Stimulated activated CD8-positive, alpha-beta memory T cell treated with anti-CD3 and anti-CD28 coated beads, Interleukin-12 subunit alpha, Interleukin-12 subunit beta, amount 100 ng/mL, for 1 hour (primary cell): ENCODE measurements at places on chromosomes 5 and 9.

DNA sequence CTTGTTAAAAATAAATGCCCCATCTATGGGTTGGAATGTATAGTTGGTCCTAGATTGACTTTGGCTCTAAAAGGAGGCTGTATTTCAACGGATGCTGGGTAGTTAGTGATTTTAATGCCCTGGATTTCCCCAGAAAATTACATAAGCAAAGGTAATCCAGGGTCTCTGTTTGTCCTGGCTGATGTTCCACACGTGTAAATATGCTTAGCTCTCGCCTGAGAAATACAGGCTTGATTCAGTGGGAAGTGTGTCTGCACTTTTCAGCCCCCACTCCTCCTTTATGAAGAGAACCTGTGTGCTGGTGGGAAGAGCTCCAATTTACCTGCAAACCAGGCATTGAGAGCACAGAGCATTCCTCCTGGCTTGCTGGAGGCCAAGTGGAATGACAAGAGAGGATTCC lies 294.6 kb upstream of the CLINT1 start:
- no peak for DNase-seq

DNA sequence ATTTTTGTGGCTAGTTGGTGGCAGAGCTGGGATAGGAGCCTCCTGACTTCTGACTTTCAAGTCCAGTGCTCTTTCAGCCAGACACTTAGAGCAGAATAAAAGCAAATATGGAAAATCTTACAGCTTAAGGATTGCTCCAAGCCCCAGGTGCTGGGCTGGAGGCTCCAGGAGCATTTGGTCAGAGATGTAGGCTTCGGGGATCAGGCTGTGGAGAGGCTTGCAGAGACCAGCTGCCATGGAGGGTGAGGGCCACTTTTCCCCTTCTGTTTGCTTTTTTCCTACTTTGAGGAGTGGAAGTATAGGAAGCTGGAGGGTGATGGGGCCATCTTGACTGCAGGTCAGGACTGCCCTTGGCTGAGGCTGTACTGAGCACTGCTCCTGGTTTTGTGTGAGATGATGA lies 58.9 kb downstream of the RGS3 start:
- DNase-seq: no peak

GRCh38 chr5:172142709-172143215 lies 45.3 kb downstream of the STK10 start:
- no peak for DNase-seq

DNA sequence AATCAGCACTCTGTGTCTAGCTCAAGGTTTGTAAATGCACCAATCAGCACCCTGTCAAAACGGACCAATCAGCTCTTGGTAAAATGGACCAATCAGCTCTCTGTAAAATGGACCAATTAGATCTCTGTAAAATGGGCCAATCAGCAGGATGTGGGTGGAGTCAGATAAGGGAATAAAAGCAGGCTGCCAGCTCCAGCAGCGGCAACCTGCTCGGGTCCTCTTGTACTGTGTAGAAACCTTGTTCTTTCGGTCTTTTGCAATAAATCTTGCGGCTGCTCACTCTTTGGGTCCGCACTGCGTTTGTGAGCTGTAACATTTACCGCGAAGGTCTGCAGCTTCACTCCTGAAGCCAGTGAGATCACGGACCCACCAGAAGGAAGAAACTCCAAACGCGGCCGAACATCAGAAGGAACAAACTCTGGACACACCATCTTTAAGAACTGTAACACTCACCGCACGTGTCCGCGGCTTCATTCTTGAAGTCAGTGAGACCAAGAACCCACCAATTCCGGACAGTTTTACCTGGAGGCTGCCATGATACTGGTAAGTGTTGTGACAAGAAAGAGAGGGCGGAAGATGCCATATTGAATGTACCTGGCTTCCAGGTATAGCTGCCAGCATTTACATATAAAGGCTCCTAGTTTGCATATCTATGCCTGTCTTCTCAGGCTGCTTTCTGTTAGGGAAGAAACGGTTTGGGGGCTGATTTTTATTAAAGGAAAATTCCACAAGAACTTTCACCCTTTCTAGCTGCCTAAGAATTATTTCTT lies 758.5 kb upstream of the CTNND2 start:
- DNase-seq: no peak

DNA sequence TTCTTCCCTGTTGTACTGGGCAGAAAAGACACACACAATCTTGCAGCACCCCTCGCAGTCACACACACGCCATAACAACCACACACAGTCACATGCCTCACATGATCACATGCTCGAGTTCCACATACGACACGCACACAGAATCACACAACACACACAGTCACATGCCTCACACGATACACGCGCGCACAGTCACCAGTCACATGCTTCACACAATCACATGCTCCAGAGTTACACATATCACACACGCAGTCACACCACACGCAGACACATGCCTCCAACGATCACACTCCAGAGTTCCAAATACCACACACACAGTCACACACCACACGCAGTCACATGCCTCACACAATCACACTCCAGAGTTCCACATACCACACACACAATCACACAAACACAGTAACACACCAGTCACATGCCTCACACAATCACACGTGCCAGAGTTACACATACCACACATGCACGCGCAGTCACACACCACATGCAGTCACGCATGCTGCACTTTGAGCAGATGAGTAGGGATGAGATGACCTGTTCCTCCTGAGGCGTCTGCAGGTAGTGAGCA lies 49.0 kb upstream of the LRRC14B start:
- no peak for DNase-seq

DNA sequence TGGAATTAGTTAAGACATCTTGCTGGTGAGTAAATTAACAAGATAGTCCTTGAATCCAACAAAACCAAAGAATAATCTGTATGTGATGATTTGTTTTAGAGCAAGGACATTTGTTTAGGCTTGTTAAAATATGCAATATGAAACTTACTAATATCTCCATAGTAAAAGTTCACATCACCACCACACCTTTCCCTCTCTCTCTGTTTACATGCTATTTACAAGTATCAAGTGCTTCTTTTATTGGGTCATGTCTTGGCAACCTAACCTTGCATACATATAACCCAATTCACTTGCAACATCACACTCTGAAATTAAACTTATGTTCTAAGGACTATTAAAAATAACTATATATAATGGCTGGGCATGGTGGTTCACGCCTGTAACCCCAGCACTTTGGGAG lies 161.3 kb downstream of the CCDC192 start:
- no peak for DNase-seq

DNA sequence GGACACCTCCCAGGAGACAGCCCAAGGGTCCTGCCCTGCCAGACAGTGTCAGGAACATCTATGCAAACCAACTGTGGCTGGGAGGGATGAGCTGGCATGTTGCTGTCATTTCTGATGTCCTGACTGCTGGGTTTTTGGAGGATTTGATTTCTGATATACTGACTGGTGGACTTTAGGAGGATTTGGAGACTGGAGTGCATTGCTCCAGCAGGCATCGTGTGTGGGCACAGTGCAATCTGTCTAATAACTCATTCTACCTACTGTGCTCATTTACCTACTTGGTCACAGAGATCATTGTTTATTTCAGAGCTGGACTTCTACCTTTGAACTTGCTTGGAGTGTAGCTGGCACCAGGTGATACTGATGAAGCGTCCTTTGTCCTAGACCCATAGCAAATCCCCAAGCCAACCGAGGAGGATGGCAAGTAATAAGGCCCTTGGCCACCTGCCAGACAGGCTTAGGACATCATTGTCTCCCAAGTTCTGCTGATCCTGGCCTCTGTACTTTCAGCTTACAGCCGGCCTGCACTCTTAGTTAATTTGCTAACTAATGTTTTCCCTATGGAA lies 124.3 kb upstream of the ICE1 start:
- DNase-seq: no peak

DNA sequence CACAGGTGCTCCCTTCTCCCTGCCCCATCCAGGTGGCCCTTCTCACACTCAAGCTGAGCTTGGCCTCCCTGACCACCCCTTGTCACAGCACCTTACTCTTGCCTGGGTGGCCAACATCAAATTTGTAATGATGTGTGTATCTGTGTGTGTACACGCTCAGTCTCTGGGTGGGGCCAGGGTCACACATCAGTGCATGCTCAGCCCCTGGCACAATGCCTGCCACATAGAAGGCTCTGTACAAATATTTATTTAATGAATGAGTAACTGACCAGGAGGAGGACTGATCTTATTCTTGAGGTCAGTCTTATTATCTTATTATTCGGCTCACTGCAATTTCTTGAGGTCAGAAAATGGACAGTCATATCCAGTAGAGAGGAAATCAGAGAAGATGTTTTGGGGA lies 41.3 kb upstream of the HAND1 start:
- DNase-seq: no peak

- DNase-seq: no peak
Measured at GRCh38 chr9:99762470-99762869, 59.2 kb upstream of the NR4A3 start.

- DNase-seq: peak; percentile 37
Measured at GRCh38 chr5:180209137-180209581, at the start of gene RASGEF1C. TSS of gene RASGEF1C (minus strand) at chr5:180209211. CDS start at chr5:180138052, 71,159 bp downstream.

DNA sequence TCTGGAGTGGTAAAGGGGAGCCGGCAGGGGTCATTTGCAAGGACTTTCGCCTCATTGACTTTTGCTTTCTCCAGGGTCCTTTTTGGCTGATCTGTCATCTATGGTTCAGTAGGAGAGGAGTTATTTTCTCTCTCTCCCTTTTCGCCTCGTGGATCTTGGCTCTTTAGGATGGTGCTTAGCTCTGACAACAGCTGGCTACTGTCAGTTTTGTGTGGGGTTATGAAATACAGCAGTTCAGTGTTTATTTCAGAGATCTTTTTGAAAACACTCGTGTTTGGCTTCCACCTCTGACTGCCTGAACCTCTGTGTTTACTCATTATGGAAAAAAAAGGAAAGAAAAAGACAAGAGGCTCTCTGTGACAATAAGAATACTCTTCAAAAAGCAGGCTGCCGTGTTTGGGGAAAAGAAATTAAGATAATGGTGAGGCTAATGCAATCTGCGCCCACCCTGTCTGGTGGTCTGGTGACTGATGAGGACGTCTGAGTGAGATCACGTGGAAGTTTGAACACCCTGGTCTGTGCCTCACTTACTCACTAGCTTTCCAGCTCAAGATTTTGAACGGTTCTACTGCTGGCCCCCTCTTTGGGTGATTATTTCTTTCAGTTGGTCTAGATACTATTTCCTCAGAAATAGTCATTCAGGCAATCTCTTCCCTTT lies 567.7 kb downstream of the CAAP1 start:
- DNase-seq: no peak

- no peak for DNase-seq
Measured at GRCh38 chr9:122051351-122052321, 41.5 kb downstream of the TTLL11 start.

DNA sequence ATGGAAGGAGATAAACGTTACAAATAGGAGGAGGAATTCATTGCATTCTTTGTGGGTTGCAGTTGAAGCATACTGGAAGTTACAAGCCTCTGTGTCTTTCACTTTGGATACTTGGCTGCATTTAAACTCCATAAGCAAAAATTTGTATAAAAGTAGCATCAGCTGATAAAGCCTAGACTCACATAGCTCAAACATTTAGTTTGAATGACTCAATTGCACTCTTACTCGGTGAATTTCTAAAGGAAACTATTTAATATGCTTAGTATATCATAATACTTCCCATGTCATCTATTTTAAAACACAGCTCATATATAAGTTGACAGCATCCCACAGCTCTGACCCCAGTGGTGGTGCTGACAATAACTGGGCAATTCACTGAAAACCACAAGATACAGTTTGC lies 596.6 kb upstream of the ZNF608 start:
- no peak for DNase-seq

GRCh38 chr9:107025260-107026035 lies 162.5 kb downstream of the ZNF462 start:
- DNase-seq: no peak

DNA sequence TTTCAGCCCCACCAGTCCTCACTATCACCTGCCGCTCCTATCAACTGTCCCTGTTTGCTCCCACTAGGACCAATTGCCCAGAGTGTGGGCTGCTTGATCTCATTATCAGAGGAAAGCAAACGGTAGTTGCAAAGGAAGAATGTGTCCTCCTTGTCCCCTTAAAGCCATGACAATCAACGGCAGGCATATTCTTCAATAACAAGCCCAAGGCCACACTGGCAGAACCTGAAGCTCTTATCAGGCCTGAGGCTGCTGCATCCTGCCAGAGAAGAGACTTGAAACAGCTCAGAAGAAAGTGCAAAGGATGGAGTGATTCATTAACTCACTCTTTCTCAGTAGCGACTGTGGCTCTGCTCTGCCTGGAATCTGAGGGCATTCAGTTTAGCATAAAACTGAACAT lies 39.2 kb upstream of the MAN2A1 start:
- no peak for DNase-seq

DNA sequence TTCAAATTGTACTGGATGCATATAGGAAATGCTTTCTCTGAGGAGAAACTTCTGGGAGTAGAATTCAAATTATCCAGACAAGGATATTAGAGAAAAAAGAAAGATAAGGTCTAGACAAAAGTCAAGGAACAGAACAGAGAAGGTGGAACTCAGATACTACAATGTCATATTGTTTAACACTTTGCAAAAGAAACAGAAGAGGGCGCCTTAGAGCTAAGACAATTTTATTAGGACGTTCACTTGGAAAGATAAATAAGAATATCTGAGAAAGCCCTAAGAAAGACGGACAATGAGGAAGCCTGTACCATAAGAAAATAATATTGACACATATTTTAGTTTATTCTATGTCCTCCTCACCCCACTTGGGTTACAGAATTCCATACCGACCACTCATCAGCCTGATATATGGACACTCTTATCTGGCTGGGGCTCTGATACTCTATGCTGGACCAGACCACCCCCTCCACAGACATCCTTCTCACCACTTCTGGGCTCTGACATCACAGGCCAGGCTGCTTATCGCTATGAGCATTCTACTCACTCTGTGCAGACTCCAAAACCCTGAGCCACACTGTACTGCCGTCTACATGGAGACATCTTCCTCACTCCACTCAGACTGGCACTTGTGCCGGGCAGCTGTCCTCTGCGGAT lies 9.1 kb upstream of the AK3 start:
- no peak for DNase-seq

DNA sequence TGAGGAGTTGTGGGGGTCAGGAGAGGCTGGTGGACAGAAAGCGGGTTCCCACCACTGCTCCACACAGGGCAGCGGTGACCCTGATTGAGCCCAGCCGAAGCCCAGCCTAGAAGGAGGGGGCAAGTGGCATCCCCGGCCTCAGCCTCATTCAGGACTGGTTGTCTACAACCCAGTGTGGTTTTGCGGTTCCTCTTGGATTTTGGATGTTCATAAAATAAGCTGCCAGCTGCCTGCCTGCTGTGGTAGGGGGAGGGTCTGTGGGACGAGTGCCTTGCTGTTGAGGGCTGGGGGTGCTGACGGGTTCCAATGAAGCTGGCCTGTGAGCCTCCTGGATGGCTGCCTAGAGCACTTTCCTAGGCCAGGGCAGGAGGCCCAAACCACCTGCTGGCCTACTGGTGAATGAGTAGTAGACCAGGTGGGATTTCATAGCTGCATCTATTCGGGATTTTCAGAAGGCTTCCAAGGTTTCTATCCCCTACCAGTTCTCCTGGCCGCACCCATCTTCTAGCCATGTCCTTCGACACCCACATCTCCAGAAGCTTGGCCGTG lies 102.4 kb downstream of the NDFIP1 start:
- DNase-seq: no peak

GRCh38 chr9:7790022-7790818 lies 9.4 kb downstream of the DMAC1 start:
- DNase-seq: no peak
